RPMI7951 (cell line): ENCODE measurements at places on chromosomes 4 and X. TPM values are rescaled to one million over a fixed set of nuclear protein-coding genes. Genes with fewer than 3 reads are reported as not detected.

Gene F8A1
- 8.9 and 9.5 TPM in 2 replicates for total RNA-seq

Gene FAM47E
- total RNA-seq, result 0.20 and 1.4 TPM in 2 replicates

Gene SPINK2
- total RNA-seq, result not detected in 2 replicates

Gene WNK3
- 1.8 TPM in 2 replicates for total RNA-seq

Gene MAGEA10
- 0.60 and 0.88 TPM in 2 replicates for total RNA-seq
